ENCODE measurements at places on chromosomes 2 and 18. TPM values are rescaled to one million over a fixed set of nuclear protein-coding genes. Genes with fewer than 3 reads are reported as not detected.

GRCh38 chr2:142675398-142675797 is 202.1 kb upstream of the KYNU start:
- no peak for DNase-seq
- no peaks in the 10 kb centered on the region for H3K27me3 ChIP-seq
- no peak overlapping the region for H3K27ac ChIP-seq
- H3K4me3 ChIP-seq = no peak overlapping the region
- H3K4me1 ChIP-seq = no peaks in the 10 kb centered on the region

DNA sequence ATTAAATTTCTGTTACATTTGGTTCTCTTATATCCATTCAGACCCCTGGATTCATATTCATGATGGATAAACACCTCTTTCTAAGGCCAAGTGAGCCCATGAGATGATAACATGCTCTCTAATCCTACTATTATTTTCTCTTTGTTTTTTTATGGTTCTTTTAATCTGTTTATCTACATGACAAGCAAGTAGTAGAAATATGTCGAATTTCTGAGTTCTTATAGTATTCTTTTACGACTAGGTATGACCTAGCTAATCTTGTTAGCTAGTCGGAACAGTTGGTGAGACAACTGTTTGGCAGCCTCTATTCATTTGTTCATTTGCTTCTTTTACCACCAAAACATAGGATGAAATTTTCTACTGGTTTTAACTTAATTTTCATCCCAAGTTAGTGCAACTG is 98.1 kb upstream of the SCG2 start:
- no peak overlapping the region for H3K4me3 ChIP-seq
- H3K36me3 ChIP-seq = no peaks in the 10 kb centered on the region
- H3K27me3 ChIP-seq = no peaks in the 10 kb centered on the region
- no peak overlapping the region for H3K27ac ChIP-seq

DNA sequence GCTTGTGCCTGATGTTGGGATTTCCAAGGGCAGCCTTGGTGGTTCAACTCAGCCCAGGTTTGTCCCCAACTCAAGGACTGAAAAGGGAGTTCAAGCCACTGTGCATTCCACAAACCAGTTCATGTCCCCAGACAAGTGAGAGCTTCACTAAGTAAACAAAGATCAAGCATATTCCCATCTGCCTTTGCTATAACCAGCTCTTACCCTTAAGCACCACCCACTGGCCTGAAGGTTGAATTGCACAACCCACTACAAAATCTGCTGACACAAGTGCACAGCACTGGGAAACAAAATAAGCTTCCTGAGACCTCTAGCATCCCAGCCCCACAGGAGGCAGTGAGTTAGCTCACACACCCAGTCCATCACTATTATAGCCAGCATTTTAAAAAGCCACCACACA is 516.7 kb downstream of the NR4A2 start:
- no peak overlapping the region for H3K27ac ChIP-seq
- no peak overlapping the region for H3K4me3 ChIP-seq
- H3K36me3 ChIP-seq = no peaks in the 10 kb centered on the region
- H3K27me3 ChIP-seq = no peaks in the 10 kb centered on the region

DNA sequence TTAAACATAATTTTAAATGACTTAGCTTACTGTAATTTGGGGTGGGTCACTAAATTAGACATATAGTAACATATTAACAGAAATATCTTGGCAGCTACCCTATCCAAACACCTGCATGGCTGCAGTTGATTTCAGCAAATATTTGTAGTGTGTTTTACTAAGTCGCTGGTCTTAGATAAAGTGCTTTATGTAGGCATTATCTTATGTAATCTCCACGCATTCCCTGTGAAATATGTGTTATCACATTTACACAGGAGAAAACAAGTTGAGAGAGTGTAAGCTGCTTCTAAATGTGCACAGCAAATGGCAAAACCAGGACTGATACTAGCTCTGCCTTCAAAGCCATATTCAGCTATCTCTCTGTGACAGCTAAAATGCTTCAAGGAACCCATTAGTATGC is 72.0 kb downstream of the NYAP2 start:
- H3K36me3 ChIP-seq = no peaks in the 10 kb centered on the region
- no peaks in the 10 kb centered on the region for H3K4me1 ChIP-seq
- DNase-seq = no peak
- H3K27ac ChIP-seq = no peak overlapping the region
- no peaks in the 10 kb centered on the region for H3K27me3 ChIP-seq
- no peak overlapping the region for H3K4me3 ChIP-seq

Gene SRD5A2
- 0.21 TPM for polyA plus RNA-seq

GRCh38 chr18:5667356-5667755 is 123.6 kb upstream of the EPB41L3 start:
- no peak overlapping the region for H3K4me3 ChIP-seq
- no peaks in the 10 kb centered on the region for H3K36me3 ChIP-seq
- H3K27me3 ChIP-seq = no peaks in the 10 kb centered on the region
- H3K27ac ChIP-seq = no peak overlapping the region
- DNase-seq = no peak

DNA sequence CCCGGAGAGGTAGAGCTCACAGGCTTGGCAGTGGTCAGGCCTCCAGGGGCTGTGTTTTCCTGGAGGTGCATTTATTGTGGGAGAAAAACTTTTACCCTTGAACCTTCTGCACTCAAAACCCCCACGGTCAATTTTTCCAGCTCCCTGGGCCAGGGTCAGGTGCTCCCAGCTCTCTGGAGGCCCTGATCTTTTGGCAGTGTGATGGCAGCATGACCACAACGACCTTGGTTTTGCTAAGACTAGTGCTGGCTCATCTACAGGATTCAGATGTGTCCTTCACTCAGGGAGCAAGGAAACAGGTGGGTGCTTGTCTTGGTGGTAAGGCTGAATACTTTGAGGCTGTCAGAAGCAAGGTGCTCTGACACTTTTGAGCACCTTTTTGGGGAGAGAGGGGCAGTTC is 92.3 kb downstream of the CCDC93 start:
- no peak overlapping the region for H3K27ac ChIP-seq
- DNase-seq = no peak
- peaks cover 40% of the 10 kb centered on the region for H3K36me3 ChIP-seq

GRCh38 chr18:2984091-2984490 is 28.9 kb downstream of the LPIN2 start:
- no peaks in the 10 kb centered on the region for H3K36me3 ChIP-seq
- no peaks in the 10 kb centered on the region for H3K27me3 ChIP-seq
- no peak overlapping the region for H3K27ac ChIP-seq
- no peak for DNase-seq

Gene MBD5
- 27.7 TPM for polyA plus RNA-seq

Gene NAT8
- polyA plus RNA-seq = 1.5 TPM

Gene NRP2
- polyA plus RNA-seq = 57.9 TPM

DNA sequence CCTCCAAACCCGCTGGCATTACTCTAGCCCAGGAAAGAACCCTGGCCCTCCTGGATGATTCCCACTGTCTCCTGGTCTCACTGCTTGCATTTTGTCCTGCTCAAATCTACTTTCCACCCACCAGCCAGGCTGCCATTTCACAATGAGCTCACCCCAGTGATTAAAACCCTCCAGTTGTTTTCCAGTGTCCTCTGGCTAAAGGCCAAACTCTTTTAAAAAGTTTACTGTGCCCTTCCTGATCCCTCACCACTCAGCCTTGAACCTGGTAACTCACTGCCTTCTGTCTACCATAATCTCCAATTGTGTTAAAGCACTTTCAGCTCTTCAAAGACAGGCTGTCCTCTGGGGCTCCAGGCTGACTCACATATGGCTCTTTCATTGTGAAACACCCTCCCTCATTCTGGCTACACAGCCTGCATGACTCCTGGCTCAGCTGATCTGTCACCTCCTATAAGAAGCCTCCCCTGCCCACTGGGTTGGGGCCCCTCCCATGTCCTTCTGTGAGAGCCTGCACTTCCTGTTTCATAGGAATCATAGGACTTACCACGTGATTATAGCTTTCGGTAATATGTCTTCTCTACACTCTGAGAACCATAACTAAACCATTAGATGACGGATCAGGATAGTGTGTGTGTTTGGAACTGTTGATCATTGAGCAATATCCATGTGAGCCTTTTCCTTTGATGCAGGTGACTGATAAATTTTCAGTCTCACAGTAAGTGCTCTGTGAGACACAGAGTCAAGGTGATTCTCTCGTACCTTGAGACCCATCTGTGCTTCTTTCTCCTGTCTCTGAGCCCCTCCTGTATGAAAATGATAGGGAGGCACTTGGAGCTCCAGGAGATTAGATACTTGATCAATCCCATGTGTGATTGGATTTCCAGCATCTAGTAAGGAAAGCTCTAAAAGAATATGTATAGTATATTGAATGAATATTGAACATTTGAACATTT is 590.8 kb upstream of the ID2 start:
- H3K4me1 ChIP-seq = no peaks in the 10 kb centered on the region
- H3K36me3 ChIP-seq = no peaks in the 10 kb centered on the region

Gene CYP27C1
- 3.3 TPM for polyA plus RNA-seq

Gene ADCYAP1
- 14.4 TPM for polyA plus RNA-seq

Gene SCYGR4
- 0.57 TPM for polyA plus RNA-seq

- H3K27me3 ChIP-seq = no peaks in the 10 kb centered on the region
- DNase-seq = no peak
Measured at GRCh38 chr18:3748086-3748485, 298.1 kb downstream of the TGIF1 start.

Gene OBSL1
- 178 TPM for polyA plus RNA-seq

DNA sequence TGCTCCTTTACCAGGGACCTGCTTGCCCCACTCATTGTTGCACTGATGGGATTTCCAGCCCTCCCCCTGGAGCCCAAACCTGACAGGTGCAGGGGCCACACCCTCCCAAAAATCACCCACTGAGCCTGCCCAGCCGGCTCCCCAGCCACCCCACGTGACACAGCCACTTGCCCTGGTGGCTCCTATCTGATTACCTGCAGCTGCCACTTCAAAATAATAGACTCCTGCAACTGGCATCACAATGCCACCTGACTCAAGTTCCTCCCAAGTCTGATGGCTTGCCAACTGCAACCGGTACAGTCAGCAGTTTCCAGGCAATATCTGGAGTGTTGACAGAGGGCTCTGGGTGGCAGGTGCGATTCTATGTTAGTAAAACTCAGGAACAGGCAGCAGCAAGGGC is 66.2 kb downstream of the CRACDL start:
- no peaks in the 10 kb centered on the region for H3K27me3 ChIP-seq
- H3K4me3 ChIP-seq = no peak overlapping the region
- peaks cover 7% of the 10 kb centered on the region for H3K4me1 ChIP-seq
- no peaks in the 10 kb centered on the region for H3K36me3 ChIP-seq

GRCh38 chr18:55287935-55288868 is 299.8 kb downstream of the TCF4 start:
- DNase-seq = no peak
- no peaks in the 10 kb centered on the region for H3K27me3 ChIP-seq
- no peak overlapping the region for H3K4me3 ChIP-seq
- no peaks in the 10 kb centered on the region for H3K36me3 ChIP-seq
- peaks cover 4% of the 10 kb centered on the region for H3K4me1 ChIP-seq

DNA sequence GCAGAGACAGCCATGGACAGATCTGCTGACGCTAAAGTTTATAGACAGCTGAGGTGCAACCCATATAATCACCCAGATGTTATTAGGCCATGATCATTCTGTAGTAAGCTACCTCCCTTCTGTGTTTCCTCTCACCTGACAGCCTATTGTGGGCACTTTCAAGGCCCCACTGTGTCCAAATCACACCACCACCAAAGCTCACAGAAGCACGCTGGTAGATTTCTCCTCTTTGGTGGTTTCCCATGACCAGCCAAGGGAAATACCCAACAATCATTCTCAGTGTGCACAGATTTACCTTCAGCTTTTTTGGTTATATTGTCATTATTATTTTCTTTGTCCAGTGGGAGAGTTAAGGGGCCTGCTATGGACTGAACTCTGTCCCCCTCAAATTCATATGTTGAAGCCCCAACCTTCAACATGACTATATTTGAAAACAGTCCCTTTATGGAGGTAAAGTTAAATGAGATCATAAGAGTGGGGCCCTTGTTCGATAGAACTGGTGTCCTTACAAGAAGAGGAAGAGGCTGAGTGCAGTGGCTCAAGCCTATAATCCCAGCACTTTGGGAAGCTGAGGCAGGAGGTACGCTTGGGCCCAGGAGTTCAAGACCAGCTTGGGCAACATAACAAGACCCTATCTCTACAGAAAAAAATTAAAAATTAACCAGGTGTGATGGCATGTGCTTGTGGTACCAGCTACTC is 74.0 kb upstream of the MSH6 start:
- H3K36me3 ChIP-seq = no peaks in the 10 kb centered on the region
- no peak overlapping the region for H3K27ac ChIP-seq
- H3K27me3 ChIP-seq = no peaks in the 10 kb centered on the region
- DNase-seq = no peak

Gene SPR
- polyA plus RNA-seq = 7.1 TPM

DNA sequence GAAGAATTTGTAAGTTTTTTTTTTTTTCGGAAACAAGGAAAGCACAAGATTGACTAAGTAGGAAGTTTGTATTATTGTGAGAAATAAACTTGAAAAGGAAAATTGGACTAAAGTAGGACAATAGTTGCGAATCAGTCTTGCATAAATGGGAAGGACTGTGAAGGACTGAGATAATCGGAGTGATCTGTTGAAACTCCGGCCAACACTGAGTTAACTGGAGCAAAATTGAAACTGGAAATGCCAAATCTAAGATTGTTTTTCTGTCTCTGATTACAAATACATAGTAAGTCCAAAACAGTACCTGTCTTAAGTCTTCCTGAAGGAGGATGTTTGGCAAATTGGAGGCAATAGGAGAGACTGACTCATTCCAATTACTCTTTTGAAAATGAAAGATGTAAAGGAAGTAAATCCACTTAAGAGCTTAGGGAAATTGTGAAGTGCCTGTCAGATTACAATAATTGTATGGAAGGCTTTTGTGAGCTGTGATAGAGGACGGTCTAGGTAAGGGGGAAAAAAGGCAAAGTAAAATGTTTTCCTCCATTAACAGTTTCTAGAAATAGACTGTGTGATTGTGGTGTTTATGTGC is 204.9 kb upstream of the CYRIA start:
- DNase-seq = no peak
- H3K36me3 ChIP-seq = no peaks in the 10 kb centered on the region
- no peak overlapping the region for H3K27ac ChIP-seq
- no peak overlapping the region for H3K4me3 ChIP-seq
- H3K4me1 ChIP-seq = no peaks in the 10 kb centered on the region

- no peak overlapping the region for H3K4me3 ChIP-seq
- H3K4me1 ChIP-seq = peaks cover 5% of the 10 kb centered on the region
Measured at GRCh38 chr2:221124532-221125240, 447.4 kb downstream of the EPHA4 start.

DNA sequence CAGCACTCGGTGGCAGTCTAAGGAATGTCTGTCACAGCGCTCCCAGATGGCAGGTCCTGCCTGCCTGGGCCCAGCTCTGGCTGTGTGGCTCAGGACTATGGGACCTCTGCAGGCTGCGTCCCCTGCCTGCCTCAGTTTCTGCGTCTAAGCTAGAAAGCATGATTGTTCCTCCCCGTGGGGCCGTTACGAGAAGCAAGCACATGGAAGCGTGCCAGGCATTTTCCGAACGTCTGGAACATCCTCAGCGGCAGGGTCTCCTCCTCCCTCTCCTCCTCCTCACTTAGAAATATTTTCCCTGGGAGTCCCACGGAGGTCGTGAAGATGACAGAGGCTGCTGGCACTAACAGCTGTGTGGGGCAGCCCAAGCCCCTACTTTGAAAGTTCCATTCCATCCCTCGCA is 43.3 kb downstream of the LRRFIP1 start:
- H3K36me3 ChIP-seq = peaks cover 5% of the 10 kb centered on the region
- H3K27me3 ChIP-seq = no peaks in the 10 kb centered on the region
- H3K27ac ChIP-seq = no peak overlapping the region
- no peak for DNase-seq
- peaks cover 45% of the 10 kb centered on the region for H3K4me1 ChIP-seq

Gene RSAD2
- 2.1 TPM for polyA plus RNA-seq

Gene RFTN2
- 81.2 TPM for polyA plus RNA-seq

Gene SLC14A1
- polyA plus RNA-seq = 1.2 TPM

- H3K27me3 ChIP-seq = no peaks in the 10 kb centered on the region
- H3K36me3 ChIP-seq = no peaks in the 10 kb centered on the region
- DNase-seq = no peak
- no peak overlapping the region for H3K4me3 ChIP-seq
- H3K27ac ChIP-seq = no peak overlapping the region
- H3K4me1 ChIP-seq = no peaks in the 10 kb centered on the region
Measured at GRCh38 chr2:217325251-217325650, 465.4 kb upstream of the TNP1 start.

Data from spinal cord (tissue), 10 donors.